ENCODE measurements at places on chromosomes 16 and 17. TPM values are rescaled to one million over a fixed set of nuclear protein-coding genes. Genes with fewer than 3 reads are reported as not detected.

CCDC78 gene
- total RNA-seq = 6.1 TPM

ALDH3A1 gene
- total RNA-seq = 3.2 TPM

KRT40 gene
- total RNA-seq = not detected

C17orf107 gene
- 2.8 TPM for total RNA-seq

TLCD3B gene
- total RNA-seq = 51.8 TPM

CES1 gene
- 2.1 TPM for total RNA-seq

- H3K27ac ChIP-seq = peak overlapping the region; percentile 85
- H3K27me3 ChIP-seq = no peaks in the 10 kb centered on the region
- H3K4me1 ChIP-seq = peaks cover 22% of the 10 kb centered on the region
- peak overlapping the region; percentile 81 for H3K4me3 ChIP-seq
- peak; percentile 74 for DNase-seq
Measured at GRCh38 chr17:32142857-32143526, 690 bp downstream of the RHOT1 start.

GRCh38 chr17:37382056-37382455 lies 6.3 kb downstream of the C17orf78 start:
- no peak overlapping the region for H3K4me3 ChIP-seq
- H3K36me3 ChIP-seq = no peaks in the 10 kb centered on the region
- H3K27ac ChIP-seq = no peak overlapping the region
- H3K4me1 ChIP-seq = no peaks in the 10 kb centered on the region
- DNase-seq = no peak
- H3K27me3 ChIP-seq = no peaks in the 10 kb centered on the region

DNA sequence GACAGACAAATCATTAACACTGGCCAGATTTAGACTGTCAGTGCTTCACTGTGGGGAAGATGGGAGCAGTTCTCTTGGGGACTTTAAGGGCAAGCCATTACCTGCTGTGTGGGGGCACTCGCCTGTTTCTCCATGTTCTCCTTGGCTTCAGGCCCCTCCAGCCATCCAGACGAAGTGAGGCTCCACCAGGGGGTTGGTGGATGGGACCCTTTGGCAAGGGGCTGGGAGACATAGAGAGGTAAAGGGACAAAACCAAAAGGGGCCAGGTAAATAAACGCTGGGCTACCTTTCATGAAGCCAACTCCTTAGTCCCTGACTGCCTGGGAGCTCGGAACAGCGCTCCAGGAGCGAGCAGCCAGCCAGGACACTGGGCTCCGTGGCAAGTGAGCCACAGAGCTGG lies 14.0 kb downstream of the TBX4 start:
- DNase-seq = no peak
- no peak overlapping the region for H3K4me3 ChIP-seq
- no peaks in the 10 kb centered on the region for H3K4me1 ChIP-seq
- no peak overlapping the region for H3K27ac ChIP-seq
- H3K36me3 ChIP-seq = no peaks in the 10 kb centered on the region

DNA sequence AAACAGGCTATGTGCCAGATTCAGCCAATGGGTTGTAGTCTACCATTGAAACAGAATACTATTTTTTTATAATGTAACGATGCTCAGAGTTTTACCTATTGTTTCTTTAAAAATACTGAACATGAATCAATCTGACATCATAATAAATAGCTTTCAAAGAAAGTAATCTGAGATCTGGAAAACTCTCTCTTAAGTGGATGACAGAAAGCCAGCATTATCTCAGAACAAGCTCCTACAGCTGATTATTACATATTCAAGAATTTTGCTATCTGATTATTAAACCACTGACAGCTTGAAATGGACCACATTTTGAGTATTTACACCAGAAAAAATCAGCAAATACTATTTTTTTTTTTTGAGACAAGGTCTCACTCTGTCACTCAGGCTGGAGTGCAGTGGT lies 484.2 kb upstream of the SOX9 start:
- no peaks in the 10 kb centered on the region for H3K27me3 ChIP-seq
- H3K27ac ChIP-seq = no peak overlapping the region
- H3K4me3 ChIP-seq = no peak overlapping the region
- no peak for DNase-seq
- H3K4me1 ChIP-seq = no peaks in the 10 kb centered on the region
- H3K36me3 ChIP-seq = no peaks in the 10 kb centered on the region

- no peak for DNase-seq
- no peaks in the 10 kb centered on the region for H3K4me1 ChIP-seq
- no peak overlapping the region for H3K4me3 ChIP-seq
Measured at GRCh38 chr16:64478252-64478906, 643.5 kb downstream of the CDH11 start.

GRCh38 chr16:22901563-22901962 lies 87.6 kb downstream of the HS3ST2 start:
- no peak for DNase-seq
- no peak overlapping the region for H3K4me3 ChIP-seq
- H3K27ac ChIP-seq = no peak overlapping the region
- H3K27me3 ChIP-seq = no peaks in the 10 kb centered on the region
- H3K4me1 ChIP-seq = no peaks in the 10 kb centered on the region
- no peaks in the 10 kb centered on the region for H3K36me3 ChIP-seq

GRCh38 chr17:73650140-73650539 lies 5.9 kb upstream of the SDK2 start:
- H3K27ac ChIP-seq = no peak overlapping the region
- no peaks in the 10 kb centered on the region for H3K36me3 ChIP-seq
- peaks cover 13% of the 10 kb centered on the region for H3K4me1 ChIP-seq
- DNase-seq = no peak
- no peak overlapping the region for H3K4me3 ChIP-seq

DNA sequence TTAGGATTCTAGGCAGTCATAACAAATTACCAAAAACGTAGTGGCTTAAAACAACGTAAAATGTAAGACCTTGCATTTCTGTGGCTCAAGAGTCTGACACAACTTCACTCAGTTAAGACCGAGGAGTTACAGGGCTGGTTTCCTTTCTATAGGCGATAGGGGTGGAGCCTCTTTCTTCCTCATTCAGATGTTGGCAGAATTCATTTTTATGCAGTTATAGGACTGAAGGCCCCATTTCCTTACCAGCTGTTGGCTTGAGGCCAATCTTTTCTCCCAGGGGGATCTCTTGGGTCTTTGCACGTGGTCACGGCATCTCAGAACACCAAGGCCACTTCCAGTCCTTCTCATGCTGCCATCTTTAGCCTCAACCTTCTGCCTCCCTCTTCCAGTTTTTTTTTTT lies 145.2 kb downstream of the KCNJ2 start:
- no peaks in the 10 kb centered on the region for H3K27me3 ChIP-seq
- no peak for DNase-seq
- H3K27ac ChIP-seq = no peak overlapping the region
- no peaks in the 10 kb centered on the region for H3K36me3 ChIP-seq
- no peaks in the 10 kb centered on the region for H3K4me1 ChIP-seq

DNA sequence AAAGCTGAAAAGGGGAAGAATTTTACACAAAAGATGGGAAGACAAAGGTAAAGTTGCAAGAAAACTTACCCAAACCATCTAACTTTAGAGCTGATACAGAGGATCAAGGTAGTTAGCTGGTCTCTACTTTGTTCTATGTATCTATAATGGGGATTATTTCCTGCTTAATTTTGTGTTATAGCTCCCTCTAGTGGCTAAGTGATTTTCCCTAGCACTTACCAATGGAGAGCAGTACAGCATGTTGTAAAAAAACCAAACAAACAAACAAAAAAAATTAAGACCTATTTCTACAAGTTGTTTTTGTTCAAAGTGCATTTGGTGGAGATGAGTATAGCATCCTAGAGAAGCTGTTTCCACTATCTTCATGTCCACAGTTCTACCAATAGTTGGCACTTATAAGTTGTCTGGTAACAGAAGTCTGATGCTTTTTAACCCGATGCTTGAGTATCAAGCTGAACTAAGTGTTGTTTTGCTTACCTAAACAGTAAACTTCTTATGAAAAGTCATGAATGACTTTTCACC lies 7.5 kb downstream of the SRSF1 start:
- no peak overlapping the region for H3K4me3 ChIP-seq
- no peak overlapping the region for H3K27ac ChIP-seq
- no peaks in the 10 kb centered on the region for H3K36me3 ChIP-seq
- peaks cover 3% of the 10 kb centered on the region for H3K4me1 ChIP-seq
- H3K27me3 ChIP-seq = no peaks in the 10 kb centered on the region
- DNase-seq = no peak

GRCh38 chr17:56908001-56908542 lies 5.8 kb downstream of the TRIM25 start:
- H3K4me3 ChIP-seq = no peak overlapping the region
- peak; percentile 80 for DNase-seq
- H3K27me3 ChIP-seq = no peaks in the 10 kb centered on the region
- peak overlapping the region; percentile 40 for H3K27ac ChIP-seq
- peaks cover 31% of the 10 kb centered on the region for H3K4me1 ChIP-seq

- H3K36me3 ChIP-seq = no peaks in the 10 kb centered on the region
- peak within 1 kb of the TSS; percentile 81 for H3K27ac ChIP-seq
- DNase-seq = peak; percentile 94
- no peaks in the 10 kb centered on the region for H3K27me3 ChIP-seq
Measured at GRCh38 chr17:76103274-76104139, at the start of gene EXOC7. Gene EXOC7 (minus strand): TSS chr17:76103787. CDS start chr17:76103692, 95 bp downstream.

DNA sequence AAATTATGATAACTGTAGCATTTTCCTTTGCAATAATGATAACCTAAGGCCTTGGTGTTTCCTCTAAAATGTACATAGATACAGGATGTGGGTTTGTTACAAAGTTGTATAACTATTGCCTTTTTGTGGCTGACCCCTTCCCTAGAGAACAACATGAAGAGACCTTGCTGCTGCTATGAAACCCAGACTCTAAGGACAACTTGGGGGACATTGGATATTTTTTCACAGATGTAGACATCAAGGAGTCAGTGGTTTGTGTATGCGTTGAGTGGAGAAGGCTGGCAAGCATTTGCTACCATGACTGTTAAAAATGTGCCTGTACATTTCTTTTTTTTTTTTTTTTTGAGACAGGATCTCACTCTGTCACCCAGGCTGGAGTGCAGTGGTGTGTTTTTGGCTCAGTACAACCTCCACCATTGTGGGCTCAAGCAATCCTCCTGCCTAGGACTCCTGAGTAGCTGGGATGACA lies 12.3 kb downstream of the HMOX2 start:
- no peak overlapping the region for H3K27ac ChIP-seq
- H3K4me1 ChIP-seq = peaks cover 20% of the 10 kb centered on the region
- no peak for DNase-seq
- H3K36me3 ChIP-seq = no peaks in the 10 kb centered on the region

GRCh38 chr17:70653850-70654249 lies 484.5 kb downstream of the KCNJ2 start:
- H3K4me3 ChIP-seq = no peak overlapping the region
- H3K27me3 ChIP-seq = no peaks in the 10 kb centered on the region
- no peak overlapping the region for H3K27ac ChIP-seq
- no peaks in the 10 kb centered on the region for H3K4me1 ChIP-seq
- no peak for DNase-seq
- H3K36me3 ChIP-seq = no peaks in the 10 kb centered on the region

DNA sequence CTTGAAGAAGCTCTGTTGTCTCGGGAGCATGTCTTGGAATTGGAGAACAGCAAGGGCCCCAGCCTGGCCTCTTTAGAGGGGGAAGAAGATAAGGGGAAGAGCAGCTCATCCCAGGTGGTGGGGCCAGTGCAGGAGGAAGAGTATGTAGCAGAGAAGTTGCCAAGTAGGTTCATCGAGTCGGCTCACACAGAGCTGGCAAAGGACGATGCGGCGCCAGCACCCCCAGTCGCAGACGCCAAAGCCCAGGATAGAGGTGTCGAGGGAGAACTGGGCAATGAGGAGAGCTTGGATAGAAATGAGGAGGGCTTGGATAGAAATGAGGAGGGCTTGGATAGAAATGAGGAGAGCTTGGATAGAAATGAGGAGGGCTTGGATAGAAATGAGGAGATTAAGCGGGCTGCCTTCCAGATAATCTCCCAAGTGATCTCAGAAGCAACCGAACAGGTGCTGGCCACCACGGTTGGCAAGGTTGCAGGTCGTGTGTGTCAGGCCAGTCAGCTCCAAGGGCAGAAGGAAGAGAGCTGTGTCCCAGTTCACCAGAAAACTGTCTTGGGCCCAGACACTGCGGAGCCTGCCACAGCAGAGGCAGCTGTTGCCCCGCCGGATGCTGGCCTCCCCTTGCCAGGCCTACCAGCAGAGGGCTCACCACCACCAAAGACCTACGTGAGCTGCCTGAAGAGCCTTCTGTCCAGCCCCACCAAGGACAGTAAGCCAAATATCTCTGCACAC lies 21.2 kb downstream of the AKAP1 start:
- H3K27ac ChIP-seq = no peak overlapping the region
- no peaks in the 10 kb centered on the region for H3K27me3 ChIP-seq
- no peak for DNase-seq
- no peaks in the 10 kb centered on the region for H3K36me3 ChIP-seq
- H3K4me3 ChIP-seq = no peak overlapping the region
- H3K4me1 ChIP-seq = peaks cover 13% of the 10 kb centered on the region

GRCh38 chr17:35023538-35023937 lies 40.0 kb downstream of the RFFL start:
- peaks cover 2% of the 10 kb centered on the region for H3K4me1 ChIP-seq
- H3K36me3 ChIP-seq = no peaks in the 10 kb centered on the region
- H3K27ac ChIP-seq = no peak overlapping the region
- DNase-seq = no peak
- H3K27me3 ChIP-seq = no peaks in the 10 kb centered on the region

- no peaks in the 10 kb centered on the region for H3K27me3 ChIP-seq
- no peaks in the 10 kb centered on the region for H3K36me3 ChIP-seq
- no peak overlapping the region for H3K27ac ChIP-seq
Measured at GRCh38 chr16:72827866-72828265, 220.1 kb downstream of the ZFHX3 start.

DNA sequence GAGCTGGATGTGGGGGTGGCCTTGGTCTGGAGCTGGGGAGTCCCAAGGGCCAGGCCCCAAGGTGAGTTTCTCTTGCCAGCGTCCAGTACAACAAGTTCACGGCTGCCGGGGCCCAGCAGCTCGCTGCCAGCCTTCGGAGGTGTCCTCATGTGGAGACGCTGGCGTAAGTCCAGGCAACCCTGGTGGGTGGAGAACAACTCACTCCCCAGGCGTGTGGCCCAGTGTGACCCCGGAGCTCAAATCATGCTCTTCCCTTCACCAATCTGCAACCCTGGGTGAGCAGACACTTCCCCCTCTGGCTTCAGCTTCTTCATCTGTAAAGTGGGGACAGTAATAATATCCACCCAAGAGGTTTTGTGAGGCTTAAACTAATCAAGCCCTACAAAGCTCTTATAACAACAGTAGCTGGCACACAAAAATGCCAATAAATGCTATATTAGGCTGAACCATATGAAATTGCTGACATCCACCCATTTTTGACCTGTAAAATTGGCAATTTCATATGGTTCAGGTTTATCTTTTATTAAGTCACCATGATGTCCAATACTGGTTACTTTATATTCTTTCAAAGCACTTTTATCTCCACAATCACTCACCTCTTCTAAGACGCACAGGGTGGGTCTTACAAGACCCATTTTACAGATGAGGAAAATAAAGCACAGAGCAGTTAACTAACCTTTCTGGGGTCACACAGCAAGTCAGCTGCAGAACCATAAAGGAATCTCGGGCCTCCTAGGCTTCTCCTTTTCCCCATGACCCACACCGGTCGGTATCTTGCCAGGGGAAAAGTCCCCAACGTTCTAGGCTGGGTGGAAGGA lies 19.7 kb downstream of the DEXI start:
- peak overlapping the region; percentile 51 for H3K27ac ChIP-seq
- H3K4me1 ChIP-seq = peaks cover 20% of the 10 kb centered on the region
- no peak overlapping the region for H3K4me3 ChIP-seq
- peak; percentile 73 for DNase-seq

GRCh38 chr17:72797142-72797541 lies 295.3 kb downstream of the SLC39A11 start:
- no peaks in the 10 kb centered on the region for H3K36me3 ChIP-seq
- H3K4me1 ChIP-seq = no peaks in the 10 kb centered on the region
- no peak overlapping the region for H3K27ac ChIP-seq
- no peaks in the 10 kb centered on the region for H3K27me3 ChIP-seq
- H3K4me3 ChIP-seq = no peak overlapping the region

All from testis (tissue), 5 donors.